ENCODE measurements at places on chromosomes 5 and 9.

- no peak for DNase-seq
These were observed 9.4 kb downstream of the TSC1 start for GRCh38 chr9:132935026-132935425.

- DNase-seq, result no peak
These were observed 120.6 kb downstream of the LHFPL2 start for GRCh38 chr5:78527925-78528324.

GRCh38 chr5:178832618-178833201 is 27.0 kb upstream of the ZNF354B start:
- no peak for DNase-seq

GRCh38 chr5:146047396-146047795 is 58.0 kb downstream of the PLAC8L1 start:
- no peak for DNase-seq

DNA sequence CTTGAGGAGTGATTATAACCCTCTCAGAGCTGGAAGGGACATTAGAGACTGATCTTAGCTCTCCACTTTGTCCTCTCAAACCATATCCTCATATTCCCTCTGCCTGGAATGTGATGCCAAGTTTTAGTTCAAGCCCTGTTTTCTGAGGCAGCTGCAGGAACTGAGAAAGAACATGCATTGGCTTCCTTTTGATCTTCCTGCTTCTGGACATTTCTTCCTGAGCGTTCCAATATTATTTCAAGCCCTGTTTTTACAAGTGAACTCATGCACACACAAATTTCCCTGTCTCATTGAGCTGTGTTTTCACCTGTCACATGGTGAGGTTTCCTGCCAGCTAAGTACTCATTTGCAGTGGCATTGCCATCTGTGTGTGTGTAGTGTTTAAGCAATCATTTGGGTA is 17.0 kb downstream of the FOCAD start:
- DNase-seq, result no peak

DNA sequence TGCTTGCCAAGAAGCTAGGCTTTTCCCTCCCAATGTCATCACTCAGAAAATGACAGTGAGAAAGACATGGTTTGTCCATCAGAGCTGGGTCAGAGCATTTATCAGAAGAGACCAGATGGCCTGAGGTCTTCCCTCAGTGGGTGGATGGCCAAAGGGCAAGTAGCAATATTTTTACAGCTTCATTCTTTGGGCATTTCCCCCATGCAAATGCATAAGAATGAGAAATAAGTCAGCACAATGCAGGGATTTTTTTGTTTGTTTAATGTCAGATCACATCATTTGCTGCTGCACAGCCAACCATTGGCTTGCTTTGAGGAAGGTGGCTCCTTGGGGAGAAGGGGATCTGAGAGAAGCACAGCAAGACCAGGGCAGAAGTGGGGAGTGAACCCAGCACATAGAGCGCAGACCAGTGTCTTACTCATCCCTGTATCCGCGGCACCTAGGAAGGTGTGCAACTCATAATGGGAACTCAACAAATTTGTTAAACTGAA is 209.6 kb downstream of the SEMA6A start:
- no peak for DNase-seq

GRCh38 chr5:142839711-142840346 is 69.7 kb downstream of the ARHGAP26 start:
- no peak for DNase-seq

DNA sequence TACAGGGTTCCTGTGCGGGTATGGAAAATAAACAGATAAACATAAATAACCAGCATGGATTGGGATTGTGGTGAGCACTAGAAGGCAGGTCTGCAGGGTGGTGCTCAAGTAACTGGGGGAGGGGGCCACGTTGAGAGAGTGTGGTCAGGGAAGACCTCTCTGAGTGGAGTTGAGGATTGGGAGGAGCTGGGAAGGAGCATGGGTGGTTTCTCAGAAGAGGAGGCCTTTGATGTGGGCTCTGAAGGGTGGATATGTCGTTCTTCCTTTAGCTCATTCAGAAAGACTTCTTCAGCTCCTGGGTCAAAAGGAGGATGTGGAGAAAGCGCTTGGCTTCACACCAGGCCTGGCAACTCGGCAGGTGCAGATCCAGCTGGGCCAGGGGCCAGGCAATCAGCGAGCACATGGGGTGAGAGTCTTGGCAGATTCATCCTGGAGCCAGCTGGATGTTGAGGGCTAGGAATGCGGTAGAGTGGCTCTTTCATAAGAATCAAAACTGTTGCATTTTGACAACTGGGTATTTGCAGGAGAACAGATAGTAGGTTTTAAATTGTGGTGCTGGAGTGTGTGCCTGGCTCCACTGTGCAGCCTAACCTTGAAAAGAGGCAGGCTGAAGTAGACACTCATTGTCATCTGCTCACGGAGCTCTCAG is 71.7 kb downstream of the PCSK5 start:
- no peak for DNase-seq

GRCh38 chr5:8683496-8683895 is 814.5 kb downstream of the MTRR start:
- DNase-seq, result no peak

- DNase-seq, result no peak
These were observed 28.3 kb downstream of the TLR4 start for GRCh38 chr9:117732494-117732893.

GRCh38 chr5:136038635-136039034 is 9.8 kb downstream of the TGFBI start:
- DNase-seq, result no peak

- no peak for DNase-seq
These were observed 32.2 kb downstream of the ACER2 start for GRCh38 chr9:19440823-19441580.

GRCh38 chr9:80013891-80014290 is 442.1 kb downstream of the TLE4 start:
- no peak for DNase-seq

GRCh38 chr5:126675338-126675737 is 74.6 kb downstream of the PHAX start:
- DNase-seq, result no peak

DNA sequence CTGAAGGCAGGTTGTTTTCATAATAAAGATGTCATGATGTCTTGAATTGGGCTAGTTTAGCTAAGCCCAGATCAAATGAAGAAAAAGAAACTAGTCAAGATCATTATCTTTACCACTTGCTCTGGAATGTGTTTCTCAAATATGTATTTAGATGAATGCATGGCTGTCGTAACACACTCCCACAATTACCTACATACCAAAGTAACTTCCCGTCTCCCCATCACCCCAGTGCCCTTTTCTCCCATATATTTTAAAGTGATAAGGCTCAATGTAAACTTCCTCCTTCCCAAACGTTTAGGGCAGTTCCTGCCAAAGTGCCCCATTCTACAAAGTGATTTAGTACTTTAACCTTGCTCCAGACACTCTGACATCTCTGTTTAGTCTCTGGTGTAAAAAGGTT is 61.4 kb downstream of the SLC1A3 start:
- DNase-seq, result no peak

DNA sequence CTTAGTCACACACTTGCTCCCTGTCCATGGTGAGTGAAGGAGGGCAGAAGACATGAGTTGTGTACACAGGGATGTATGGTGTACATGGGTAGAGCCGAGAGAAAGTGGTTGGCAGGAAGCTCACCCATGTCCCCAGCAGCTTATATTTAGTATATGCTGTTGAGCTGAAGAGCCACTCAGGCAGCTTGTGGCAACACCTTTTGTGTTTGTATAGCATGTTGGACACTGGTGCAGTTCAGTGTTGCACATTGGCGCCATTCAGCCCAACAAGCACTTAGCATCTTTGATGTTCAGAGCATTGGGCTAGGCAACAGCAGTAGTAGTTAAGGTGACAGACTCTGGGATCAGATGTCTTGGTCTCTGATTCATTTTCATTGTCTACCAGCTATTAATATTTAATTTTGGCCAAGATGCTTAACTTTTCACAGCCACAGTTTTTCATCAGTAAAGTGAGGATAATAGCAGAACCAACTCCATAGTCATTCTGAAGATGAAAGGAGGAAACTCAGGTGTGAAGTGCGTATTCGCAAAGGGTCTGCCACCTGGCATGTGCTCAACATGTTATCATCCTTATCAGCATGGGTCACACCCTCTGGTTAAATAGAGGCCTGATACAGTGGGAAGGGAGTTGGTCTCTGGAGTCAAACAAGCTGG is 184.8 kb downstream of the NR3C1 start:
- DNase-seq, result no peak

- no peak for DNase-seq
These were observed 27.0 kb downstream of the POU4F3 start for GRCh38 chr5:146365618-146366017.

DNA sequence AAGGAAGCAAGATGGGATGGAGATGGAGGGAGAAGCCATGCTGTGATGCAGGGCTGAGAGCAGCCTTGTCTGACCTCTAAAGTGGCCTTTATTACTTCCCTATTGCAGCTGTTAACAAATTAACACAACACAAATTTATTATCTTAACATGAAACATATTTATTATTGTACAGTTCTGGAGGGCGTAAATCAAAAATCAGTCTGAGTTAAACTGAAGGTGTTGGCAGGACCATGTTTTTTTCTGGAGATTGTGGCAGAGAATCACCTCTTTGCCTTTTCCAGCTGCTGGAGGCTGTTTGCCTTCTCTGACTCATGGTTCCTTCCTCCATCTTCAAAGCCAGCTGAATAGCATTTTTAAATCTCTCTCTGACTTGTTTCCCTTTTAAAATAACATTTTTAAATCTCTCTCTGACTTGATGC is 7.2 kb upstream of the MCC start:
- no peak for DNase-seq

DNA sequence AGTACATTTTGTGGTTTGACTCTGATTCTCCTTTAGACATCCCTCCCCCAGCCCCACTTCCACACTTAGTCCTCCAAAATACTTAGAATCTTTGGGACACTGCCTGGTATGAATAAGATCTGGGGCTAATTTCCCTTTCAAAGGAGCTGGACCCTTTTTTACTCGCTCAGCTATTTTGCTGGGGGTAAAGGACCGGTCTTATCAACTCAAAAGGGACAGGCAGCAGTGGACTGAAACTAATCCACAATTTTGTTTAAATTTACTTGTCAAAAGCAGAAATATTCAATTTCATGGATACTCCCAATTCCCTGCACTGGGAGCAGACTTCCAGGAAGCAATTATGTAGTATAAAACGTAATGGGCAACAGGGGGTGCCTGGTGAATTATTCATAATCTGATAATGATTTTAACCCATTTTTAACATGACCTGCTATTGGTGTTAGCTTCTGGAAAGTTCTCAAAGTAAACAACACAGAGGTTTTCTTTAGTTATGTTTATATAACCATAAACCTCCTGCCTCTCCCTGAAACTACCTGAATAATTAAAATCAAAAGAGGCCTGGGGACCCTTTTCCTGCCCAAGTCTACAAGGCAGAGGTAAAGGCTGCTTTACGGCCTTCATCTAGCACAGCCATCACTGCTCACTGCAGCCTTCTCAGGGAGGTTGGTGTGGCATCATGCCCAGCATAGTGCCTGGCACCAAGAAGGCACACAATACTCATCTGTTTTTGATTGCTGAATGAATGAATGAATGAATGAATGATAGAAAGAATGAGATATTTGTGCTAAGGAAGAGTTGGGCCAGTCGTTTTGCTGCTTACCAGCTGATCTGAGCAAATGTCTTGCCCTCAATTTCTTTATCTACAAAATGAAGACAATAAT is 44.2 kb upstream of the GNPDA1 start:
- DNase-seq, result no peak

- DNase-seq, result no peak
These were observed 55.7 kb upstream of the EQTN start for GRCh38 chr9:27352457-27353165.

- no peak for DNase-seq
These were observed 83.0 kb upstream of the GLIS3 start for GRCh38 chr9:4382722-4383317.

- no peak for DNase-seq
These were observed 839.3 kb upstream of the ARRDC3 start for GRCh38 chr5:92222449-92222848.

DNA sequence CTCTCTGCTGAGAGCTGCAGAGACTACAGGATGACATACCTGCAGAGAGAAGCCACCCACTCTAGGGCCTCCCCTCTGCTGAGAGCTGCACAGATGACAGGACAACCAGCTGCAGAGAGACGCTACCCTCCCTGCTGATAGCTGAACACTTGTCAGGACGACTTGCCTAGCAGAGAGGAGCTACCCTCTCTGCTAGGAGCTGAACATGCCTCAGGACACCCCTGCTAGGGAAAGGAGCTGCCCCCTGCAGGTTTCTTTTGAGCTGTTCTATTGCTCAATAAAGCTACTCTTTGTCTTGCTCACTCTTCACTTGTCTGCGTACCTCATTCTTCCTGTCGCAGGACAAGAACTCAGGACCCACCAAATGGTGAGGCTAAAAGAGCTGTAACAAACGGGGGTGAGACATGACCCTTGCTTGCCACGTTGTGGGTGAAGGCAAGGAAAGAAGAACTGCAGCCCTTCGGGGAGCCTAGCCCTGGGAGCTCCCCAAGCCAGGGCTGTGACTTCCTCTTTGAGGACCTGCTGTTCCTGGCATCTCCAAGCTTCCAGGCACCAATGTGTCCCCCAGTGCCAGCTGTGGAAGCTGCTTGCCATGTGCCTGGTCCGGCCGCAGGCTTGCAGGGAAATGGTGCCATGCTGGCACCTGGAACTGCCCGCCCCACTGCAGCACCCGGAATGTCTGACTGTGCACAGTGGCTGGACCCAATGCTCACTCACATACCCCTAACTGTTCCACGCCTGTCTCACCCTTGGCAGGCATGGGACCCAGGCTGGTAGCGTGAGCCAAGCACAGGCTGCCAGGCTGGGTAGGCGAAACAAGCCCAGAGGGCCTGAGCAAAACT is 5.1 kb upstream of the TESK1 start:
- no peak for DNase-seq

DNA sequence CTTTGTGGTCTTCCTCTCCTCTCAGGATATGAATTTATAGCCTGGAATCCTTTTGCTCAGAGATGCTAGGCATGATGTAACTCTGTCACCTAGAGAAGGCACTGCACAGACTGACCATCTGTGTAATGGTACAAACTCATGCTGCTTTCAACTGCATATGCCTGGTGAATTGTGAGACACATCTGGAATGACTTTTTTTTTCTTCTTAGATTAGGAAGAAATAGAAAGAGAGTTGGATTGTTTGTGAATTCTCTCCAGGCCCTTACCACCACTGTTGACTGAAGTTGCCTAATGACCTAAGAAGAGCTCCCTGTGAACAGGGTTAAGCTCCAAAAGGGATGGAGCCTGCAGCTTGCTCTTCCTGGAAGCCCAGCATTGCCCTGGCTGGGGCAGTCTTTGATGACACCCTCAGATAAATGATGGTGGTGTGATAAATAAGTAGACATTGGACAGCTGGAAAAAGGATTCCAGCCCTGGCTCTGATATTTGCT is 47.8 kb upstream of the TRIM32 start:
- no peak for DNase-seq

DNA sequence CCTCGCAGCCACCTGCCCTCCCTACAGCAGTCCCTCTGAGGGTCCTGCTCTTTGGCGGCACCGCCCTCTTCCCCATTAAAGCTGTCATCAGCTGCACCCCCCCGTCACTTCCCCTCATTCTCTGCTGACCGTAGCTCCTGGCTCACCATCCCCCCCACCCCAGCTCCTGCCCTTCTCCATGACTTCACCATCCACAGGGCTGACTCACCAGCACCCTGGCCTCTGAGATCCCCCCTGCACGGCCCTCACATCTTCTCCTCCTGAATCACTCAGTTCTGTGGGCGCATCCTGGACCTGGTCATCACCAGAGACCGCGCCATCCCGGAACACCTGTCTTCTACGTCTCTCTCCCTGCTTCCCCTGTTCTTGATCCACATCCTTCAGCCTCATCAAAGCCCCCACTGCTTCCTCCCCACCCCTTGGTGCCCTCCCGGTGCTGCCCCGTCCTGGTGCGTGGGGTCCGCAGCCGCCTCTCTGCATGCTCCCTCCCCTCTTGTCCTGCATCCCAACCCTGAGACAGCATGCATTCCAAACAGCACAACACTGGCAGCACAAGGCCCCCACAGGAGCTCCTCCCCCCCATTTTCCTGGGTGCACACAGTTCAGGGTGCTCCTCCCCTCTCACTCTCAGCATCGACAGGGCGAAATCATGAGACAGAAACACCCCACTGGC is 12.9 kb downstream of the FLT4 start:
- DNase-seq, result no peak
